Fibroblast of skin of right biceps (primary cell): ENCODE measurements at places on chromosomes 16 and 17.

- DNase-seq: no peak
These were observed 18.7 kb downstream of the ZNF200 start for GRCh38 chr16:3216263-3216640.

DNA sequence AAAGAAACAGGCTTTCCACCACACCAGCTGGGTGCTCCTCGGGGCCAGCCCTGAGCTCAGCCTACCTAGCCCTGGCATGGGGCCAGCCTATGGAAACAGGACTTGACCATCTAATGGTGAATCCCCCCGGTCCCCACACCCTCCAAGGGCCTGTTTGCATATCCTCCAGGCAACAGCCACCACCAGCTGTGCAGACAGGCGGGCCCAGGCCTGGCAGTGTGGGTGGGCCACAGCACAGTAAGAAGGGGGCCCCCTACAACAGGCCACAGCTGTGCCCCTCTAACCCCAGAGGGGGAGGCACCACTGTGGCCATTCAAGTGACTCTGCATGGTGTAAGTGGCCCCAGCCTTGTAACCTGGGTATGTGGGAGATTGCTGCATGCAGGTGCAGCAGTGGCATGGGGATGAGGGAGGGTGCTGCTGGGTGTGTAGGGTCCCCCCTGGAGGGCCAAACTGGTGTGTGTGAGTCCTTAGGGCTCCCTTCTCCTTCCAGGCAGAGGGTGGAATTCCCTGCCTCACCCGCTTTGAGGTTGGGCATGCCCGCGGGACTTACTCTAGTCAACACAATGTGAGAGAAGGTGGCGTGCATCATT lies 148.2 kb downstream of the C16orf78 start:
- DNase-seq: no peak

DNA sequence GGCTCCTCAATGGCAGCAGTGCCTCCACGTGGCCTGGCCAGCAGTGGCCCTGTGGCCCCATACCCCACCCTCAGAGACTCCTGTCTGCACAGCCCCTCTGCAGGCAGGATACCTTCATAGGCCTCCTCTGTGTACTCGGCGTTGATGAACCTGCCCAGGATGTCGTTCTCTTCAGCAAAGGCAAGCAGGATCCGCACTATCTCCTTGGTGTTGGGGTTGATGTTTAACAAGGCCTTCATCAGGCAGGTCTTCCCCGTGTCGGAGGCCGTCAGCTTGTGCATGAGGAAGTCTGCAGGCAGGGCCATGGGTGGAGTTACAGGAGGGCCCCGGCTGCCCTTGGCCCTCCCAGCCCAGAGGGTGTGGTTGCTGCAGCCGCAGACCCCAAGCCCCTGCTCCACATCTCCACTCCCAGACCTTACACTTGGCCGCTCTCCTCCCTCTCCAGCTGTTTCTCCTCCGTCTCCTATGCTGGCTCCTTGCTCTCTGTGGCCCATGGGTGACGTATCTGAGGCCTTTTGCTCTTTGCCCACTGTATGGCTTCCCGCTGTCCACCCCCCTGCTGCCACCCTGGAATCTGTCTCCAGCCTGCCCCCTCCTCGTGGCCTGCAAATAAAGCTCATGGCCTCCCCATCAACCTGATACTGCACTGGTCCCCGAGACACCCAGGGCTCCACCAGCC lies 15.1 kb downstream of the TRPV3 start:
- no peak for DNase-seq

DNA sequence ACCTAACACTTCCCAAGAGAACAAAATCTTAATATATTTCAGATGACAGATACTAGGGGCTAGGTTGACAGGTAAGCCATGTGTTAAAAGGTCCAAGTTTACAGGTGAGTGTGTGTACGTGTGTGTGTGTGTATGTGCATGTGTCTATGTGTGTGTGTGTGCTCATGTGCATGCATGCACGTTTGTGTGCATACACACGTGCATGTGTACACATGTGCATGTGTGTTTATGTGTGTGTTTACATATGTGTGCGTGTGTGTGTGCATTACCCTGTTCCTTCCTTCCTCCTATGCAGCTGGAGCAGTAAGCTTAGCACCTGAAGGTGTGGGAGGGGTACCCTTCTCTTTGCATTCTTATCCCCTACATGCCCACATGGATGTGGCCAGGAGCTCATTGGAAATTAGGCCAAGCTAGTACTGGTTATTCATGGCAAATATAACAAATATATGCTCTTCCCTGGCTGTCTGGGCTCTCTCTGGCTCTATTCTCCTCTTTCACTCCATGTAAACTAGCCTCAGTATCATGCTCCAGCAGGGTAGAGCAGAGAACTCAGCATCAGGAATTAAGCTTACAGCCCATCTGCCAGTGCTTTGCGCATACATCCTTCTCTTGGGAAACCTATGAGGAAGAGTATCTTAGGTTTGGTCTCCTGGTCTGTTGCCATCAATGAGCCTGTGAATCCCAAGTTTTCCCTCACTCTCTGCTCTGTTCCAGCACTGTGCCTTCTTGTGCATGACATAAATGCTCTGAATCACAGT lies 258.0 kb upstream of the MYOCD start:
- no peak for DNase-seq

DNA sequence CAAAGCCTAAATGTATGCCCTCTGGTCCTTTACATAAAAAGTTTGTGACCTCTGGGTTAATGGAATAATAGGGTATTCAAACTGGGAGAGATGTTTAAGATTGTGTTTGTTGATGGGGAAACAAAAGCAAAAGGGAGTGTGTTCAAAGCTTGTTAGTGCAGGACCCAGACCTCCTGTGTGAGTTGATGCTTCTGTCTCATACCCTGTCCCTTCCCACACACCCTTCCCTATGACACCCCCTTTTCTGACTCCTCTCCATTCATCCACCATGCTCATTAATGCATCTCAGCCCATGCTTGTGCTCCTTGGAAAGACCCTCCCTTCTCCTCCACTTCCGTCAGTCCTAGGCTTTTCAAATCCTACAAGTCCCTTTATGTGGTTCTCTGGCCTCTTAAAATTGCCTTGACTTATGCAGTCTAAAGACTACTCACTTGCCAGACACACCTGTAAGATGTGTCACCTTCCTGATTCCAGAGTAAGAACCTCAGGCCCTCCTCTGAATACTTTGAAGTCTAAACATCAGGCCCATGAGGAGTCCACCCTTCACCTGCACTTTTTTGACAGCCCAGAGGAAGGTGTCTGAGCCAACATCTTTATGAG lies 128.0 kb upstream of the CACNG5 start:
- no peak for DNase-seq

DNA sequence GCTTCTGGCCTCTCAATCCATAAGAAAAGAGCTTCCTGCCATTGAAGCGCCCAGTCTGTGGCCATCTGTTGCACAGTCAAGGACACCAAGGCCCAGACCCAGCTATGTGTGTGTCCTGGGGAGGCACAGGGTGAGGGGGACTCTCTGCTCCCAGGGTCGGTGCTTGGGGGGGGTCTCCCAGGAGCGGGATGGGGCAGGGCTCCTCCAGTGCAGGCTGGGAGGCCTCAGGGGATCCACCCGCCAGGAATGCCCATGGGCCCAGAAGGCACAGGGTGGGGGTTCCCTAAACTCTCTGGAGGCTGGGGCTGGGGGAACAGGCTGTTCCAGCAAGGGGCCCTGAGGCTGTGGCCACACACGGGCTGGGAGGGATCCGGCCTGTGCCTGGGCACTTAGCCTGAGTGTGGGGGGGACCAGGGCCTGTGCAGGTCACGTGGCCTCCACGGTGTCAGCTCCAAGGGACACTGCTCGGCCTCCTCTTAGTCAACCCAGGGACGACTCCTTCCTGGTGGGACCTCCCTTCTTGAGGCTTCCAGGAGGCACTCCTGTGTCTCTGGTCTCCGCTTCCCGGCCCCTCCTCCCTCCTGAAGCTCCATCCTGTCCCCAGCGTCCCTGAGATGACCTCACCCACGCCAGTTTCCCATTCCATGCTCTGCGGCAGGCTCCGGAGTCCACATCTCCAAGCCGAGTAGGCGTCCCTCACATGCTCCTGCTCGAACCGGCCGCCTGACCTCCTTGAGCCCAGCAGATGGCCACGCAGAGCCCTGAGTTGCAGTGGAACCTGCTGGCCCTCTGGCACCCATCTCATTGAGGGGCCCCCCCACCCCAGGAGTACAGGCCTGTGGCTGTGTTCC lies 23.1 kb upstream of the BAHCC1 start:
- no peak for DNase-seq

GRCh38 chr16:53545433-53545832 lies 42.4 kb upstream of the AKTIP start:
- no peak for DNase-seq

- DNase-seq: no peak
These were observed 22.0 kb downstream of the C16orf87 start for GRCh38 chr16:46808997-46809396.

DNA sequence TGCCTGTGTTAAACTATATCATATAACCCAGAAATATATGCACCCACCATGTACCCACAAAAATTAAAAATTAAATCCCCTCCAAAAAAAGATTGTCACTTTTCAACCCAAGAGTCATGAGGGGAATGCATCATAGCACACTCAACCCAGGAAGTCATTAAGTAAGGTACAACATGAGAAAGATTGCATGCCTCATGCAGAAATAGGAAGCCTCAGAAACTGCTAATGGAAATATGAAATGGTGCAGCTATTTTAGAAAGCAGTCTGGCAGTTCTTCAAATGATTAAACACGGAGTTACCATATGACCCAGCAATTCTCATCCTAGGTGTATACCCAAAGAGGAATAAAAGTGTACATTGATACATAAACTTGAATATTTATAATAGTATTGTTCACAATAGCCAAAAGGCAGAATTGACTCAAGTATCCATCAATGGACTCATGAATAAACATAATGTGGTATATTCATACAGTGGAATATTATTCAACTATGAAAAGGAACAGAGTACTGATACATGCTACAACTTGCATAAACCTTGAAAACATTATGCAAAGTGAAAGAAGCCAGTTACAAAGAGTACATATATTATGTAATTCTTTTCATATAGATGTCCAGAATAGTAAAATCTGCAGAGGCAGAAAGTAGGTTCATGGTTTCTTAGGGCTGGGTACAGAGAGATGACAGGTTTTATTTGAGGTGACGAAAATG lies 70.4 kb downstream of the TMEM100 start:
- no peak for DNase-seq

- no peak for DNase-seq
These were observed 622.6 kb upstream of the GOT2 start for GRCh38 chr16:59356709-59357108.

GRCh38 chr17:8975091-8975725 lies 9.7 kb upstream of the PIK3R5 start:
- no peak for DNase-seq

- peak; percentile 53 for DNase-seq
These were observed 73.5 kb upstream of the KIF2B start for GRCh38 chr17:53749178-53749577.

DNA sequence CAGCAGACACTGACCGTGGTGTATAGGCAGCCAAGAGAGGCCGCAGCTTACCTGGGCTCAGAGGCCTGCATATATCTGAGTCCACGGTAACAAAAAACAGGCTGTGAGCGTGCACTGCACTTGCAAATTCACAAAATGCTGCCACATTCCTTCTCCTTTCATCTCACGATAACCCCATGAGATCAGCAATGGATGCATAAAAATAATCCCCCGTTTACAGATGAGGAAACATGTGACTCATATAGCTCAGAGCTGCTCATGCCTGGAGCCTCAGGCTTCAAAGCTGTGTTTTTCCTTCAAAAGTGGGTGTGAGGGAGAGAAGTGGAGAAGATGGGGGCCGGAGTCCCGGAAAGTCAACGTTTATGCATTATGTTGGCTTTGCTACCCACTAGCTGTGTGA lies 118.3 kb upstream of the FOXF1 start:
- DNase-seq: peak; percentile 83

GRCh38 chr17:79543531-79543930 lies 67.3 kb downstream of the RBFOX3 start:
- DNase-seq: no peak

DNA sequence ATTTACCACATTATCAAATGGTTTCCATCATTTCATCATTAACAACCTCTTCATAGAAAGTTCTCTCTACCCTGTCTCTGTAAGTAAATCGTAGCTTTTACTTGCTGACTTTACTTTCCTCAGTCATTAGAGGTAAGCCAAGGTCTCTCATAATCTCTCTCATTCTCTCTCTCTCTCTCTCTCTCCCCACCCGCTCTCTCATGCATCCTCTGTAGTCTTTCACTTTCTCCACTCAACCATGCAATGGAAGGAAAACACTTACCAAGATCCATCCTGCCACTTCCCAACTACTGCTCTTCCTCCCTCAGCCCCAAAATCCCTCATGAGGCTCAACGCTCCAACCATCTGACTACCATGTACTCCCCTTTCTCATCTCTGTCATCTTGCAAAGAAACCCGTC lies 6.1 kb downstream of the CEP112 start:
- DNase-seq: no peak

DNA sequence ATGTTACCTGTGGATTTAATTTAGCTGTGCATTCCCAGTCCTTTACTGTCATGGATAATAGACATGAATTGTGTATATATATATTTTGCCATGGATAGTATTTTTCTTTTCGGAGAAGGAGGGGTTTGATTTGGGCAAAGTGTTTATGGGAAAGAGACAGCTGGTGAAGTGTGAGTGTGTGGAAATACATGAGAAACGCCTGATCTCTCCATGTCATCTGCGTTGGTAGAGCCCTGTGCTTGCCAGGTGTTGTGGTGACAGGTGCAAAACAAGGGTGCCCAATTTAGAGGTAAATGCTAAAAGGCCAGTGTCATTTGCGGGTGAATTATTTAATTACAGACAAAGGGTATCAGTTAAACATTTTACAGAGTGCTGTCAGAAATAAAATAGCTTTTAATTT lies 23.4 kb downstream of the NDEL1 start:
- DNase-seq: no peak

DNA sequence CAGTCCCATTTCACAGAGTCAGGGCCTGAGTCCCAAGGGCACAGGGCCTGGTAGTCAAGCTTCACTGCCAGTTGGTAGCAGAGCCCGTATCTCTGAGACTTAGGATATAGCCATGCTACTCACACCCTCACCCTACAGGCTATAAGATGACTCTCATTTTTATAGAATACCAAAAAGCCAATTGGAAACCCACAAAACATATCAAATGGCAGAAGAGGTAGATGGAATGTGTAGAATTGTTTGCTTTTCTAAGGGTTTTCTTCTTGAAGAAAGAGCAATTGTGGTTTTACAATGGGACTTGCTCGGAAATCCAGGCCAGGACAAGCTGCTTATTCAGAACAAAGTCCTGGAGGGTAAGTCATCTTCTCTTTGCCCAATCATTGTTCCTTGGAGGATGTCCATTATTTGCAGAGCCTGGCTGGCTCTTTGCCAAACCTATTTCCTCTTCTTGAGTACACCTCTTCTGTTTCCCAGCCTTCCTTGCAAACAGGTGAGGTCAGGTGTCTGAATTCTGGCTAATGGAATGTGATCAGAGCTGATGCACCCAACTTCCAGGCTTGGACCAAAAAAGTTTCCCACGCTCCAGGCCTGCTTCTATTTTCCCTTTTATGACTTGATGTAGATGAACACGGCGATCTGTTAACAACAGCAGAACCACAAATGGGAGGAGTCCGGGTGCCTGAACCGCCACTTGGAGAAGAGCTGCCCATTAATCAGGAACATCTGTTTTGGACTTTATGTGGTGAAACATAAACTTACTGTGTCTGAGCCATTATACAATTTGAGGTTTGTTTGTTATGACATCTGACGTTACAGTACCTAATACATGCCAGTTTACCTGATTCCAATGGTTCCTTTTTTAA lies 16.9 kb upstream of the CCL22 start:
- DNase-seq: peak; percentile 95

- DNase-seq: no peak
These were observed 21.1 kb upstream of the DBNDD1 start for GRCh38 chr16:90040152-90041023.

GRCh38 chr16:79573884-79574283 lies 26.7 kb downstream of the MAF start:
- DNase-seq: no peak
